CD4-positive, alpha-beta T cell treated with Interleukin-17A for 1 hour (primary cell): ENCODE measurements at places on chromosomes 6 and 20.

GRCh38 chr6:37783025-37783855 lies 36.3 kb upstream of the ZFAND3 start:
- DNase-seq: no peak

- DNase-seq: peak; percentile 24
These were observed 14.9 kb downstream of the SH3BGRL2 start for GRCh38 chr6:79646006-79646405.

DNA sequence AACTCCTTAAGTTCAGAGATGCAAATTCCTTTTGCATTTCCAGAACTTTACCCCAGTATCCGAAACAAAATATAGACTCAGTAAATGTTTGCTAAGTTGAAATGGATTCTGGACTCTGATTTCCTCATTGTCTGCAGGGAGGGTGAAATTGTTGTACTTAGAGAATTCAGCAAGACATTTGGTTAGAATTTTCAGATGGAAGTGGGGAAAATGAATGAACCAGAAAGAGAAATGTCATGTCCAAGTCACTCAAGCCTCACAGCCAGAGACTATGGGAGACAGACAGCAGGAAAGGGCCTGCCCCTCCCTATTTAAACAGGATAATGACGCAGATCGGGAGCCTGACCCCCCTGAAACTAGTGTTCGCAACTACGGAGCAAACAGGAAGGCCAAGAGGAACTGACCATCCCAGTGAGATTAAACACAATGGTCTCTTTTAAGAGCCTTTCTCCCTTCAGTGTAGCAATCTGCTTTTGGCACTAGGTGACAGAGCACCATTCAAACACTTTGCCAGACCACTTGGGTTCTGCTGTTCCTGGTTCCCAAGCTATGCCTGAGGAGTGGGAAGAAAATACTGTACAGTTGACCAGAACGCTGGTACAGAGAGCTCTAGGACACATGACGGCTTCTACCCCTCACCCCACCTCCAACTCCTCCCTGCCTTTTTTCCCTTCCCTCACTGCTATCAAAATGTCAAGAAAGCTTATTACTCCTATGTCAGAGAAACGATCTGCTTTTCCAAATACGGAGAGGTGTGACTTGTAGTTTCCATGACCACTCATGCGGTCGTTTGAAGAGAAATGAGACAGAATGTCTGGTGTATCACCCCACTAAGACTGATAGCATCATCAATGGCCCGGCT lies 13.7 kb downstream of the NEDD9 start:
- DNase-seq: no peak

- DNase-seq: peak; percentile 78
These were observed 6.9 kb upstream of the OSER1 start for GRCh38 chr20:44217342-44218092.

DNA sequence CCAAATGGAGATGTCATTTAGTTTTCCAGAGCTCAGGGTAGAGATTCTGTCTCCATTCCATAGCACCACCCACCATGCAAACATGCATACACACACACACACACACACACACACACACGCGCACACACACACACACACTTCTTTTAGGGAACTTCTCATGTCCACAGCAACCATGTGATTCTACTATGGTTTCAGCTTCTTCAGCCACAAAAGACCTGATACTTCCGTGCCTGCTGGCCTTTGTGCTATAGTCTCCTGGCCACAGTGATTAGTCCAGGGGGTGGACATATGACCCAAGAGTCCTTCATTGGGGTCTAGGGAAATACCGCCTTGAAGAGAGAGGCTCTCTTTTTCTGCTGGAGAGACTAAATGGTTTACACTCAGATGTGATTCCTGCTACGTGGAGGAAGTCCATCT lies 53.5 kb downstream of the CARMIL1 start:
- DNase-seq: no peak

- no peak for DNase-seq
These were observed 46.6 kb downstream of the DUSP22 start for GRCh38 chr6:338815-339262.

DNA sequence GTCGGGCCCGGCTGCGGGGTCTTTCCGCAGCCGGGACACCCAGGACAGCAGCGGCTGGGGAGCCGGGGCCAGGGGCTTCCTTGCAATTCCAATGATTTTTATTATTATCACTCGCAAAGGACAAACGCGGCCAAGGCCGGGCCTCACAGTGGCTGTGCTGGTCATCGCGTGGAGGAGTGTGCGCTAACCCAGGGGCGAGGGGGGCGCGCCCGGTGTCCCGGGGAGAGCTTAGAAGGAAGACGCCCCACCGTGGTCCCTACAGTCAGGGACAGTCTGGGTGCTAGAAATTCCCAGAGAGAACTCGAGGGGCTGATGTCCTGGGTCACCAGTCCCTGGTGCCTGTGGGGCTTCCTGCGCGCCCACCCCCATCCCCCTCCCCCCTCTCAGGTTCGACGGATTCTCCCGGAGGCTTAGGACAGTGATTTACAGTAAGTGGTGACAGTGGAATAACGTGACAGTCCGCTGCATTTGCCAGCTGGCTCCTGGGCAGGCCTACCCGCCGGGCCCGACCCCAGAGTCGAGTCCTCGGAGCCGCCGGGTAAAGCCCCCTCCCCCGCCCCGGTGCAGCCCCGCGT lies 9.5 kb downstream of the FOXC1 start:
- DNase-seq: no peak

DNA sequence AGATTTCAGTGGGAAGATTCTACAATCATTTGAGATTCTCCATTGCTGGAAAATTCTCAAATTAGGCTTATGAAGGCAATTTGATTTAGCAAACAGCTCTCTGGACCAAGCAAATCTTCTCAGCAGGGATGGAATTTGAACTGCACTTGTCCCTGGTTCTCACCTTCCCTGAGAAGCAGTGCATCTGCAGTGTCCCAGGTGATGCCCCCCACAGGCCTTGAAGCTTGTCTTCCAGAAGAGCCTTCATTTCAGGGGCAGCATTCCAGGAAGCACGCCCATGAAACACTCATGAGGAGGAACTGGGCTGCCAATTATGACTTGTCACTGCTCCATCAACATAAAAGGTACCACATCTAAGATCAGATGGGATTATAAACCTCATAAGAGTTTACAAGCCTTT lies 82.8 kb upstream of the HDAC2 start:
- no peak for DNase-seq

- no peak for DNase-seq
These were observed 237.9 kb downstream of the LRFN2 start for GRCh38 chr6:40349123-40349900.

- no peak for DNase-seq
These were observed 269.3 kb downstream of the ARHGAP18 start for GRCh38 chr6:129440691-129441090.

- peak; percentile 1 for DNase-seq
These were observed 174.4 kb upstream of the RIN2 start for GRCh38 chr20:19583532-19584175.

DNA sequence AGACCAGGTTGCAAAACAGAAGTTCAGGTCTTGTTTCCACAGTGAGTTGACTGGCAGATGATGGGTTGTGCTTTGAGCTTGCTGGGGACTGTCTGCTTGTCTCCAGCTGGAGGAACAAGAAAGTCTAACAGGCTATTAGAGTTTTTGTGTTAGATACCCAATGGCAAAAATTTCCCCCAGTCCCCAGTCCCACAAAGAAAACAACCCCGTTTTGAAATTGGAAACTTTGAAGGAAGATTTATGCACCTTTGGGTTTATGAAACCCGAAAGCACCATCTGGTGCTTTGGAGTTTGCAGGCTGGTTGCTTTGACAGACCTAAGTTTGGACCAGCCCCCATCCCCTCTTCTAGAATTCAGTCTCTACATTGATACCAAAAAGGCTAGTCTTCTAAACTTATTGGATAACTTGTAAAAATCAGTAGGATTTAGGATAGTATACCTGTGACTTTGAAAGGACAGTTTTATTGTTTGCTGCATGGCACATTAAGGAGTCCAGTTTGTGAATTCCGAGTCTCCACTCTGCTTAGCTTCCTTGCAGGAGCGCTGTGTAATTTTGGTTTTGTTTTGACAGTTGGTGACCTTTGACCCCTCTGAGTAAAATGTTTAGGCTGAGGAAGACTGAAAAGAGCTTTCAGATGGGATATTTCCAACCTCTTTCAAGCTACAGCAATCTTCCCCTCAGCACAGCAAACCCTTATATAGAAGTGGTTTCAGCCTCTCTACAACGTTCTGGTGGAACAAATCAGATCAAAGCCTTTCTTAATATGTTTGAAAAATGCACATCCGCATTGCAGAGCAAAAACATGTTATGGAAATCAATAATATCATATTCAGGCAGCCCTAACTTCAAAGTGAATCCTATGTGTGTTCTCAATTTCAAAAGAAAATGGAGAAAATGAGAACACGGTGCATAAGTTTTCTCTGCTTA lies 25.5 kb upstream of the PRL start:
- DNase-seq: no peak

DNA sequence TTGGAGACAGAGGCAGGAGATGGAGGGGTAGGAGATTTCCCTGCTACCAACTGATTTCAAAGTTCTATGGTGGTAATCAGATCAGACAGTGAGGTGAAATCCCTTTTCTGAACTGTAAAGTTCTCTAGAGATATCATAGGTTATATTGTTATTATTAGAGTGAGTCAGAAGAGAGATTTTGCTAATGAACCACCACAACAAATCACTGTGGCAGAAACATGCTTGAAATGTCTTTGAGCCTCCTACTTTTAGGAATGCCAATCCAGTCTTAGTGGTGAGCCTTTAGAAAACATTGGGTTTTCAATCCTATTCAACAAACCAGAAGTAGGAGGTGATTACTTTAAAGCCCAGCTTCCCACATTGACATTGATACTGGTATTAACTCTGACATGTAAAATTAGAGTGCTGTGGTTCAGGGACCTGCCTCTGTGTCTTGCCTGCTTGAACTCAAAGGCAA lies 136.7 kb upstream of the CNR1 start:
- no peak for DNase-seq

DNA sequence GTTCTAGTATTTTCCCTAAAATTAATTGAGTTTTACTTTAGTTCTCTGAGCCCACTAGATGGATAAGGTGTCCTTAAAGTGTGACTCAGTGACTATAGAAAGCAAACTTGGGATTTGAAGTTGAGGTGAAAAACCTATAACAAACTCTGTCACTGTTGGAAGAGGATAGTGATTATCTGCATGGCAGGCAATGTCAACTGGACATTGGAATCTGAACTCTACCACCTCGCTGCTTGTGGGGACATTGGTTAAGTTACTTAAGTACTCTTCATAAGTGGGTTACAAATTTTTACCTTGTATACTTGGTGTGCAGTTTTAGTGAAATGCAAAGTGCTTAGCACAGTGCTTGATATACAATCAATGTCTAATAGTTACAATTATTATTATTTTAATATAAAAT lies 87.9 kb upstream of the B3GAT2 start:
- DNase-seq: no peak

GRCh38 chr6:10407674-10408054 lies 7.2 kb downstream of the TFAP2A start:
- DNase-seq: no peak

GRCh38 chr6:87334683-87335082 lies 5.6 kb upstream of the GJB7 start:
- DNase-seq: no peak

GRCh38 chr6:109595998-109596397 lies 95.0 kb downstream of the AK9 start:
- peak; percentile 21 for DNase-seq

DNA sequence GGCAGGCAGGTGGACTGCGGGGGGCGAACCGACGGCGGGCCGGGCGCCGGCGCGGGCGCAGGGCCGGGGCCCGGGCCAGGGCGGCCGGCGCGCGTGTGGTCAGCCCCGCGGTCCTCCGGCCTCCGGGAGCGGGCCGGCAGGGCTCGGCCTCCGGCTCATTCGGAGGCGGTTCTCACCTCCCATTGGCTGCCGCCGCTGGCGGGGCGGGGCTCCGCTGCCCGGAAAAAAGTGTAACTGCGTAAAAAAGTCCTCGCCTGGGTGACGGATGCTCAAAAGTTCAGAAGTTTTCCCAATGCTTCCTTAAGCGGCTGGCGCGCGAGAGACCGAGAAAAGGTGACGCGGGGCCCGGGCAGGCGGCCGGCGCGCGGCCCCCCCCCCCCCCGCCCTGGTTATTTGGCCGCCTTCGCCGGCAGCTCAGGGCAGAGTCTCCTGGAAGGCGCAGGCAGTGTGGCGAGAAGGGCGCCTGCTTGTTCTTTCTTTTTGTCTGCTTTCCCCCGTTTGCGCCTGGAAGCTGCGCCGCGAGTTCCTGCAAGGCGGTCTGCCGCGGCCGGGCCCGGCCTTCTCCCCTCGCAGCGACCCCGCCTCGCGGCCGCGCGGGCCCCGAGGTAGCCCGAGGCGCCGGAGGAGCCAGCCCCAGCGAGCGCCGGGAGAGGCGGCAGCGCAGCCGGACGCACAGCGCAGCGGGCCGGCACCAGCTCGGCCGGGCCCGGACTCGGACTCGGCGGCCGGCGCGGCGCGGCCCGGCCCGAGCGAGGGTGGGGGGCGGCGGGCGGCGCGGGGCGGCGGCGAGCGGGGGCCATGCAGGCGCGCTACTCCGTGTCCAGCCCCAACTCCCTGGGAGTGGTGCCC lies at the start of gene FOXC1:
Gene FOXC1, plus strand, starts transcription at position 268 of the 849 bp plus-strand sequence. Its CDS starts 531 bp downstream, at position 799.
- DNase-seq: no peak

GRCh38 chr6:169746556-169746955 lies 4.8 kb downstream of the DYNLT2 start:
- DNase-seq: no peak

GRCh38 chr6:15511248-15512125 lies 151.3 kb downstream of the DTNBP1 start:
- no peak for DNase-seq

DNA sequence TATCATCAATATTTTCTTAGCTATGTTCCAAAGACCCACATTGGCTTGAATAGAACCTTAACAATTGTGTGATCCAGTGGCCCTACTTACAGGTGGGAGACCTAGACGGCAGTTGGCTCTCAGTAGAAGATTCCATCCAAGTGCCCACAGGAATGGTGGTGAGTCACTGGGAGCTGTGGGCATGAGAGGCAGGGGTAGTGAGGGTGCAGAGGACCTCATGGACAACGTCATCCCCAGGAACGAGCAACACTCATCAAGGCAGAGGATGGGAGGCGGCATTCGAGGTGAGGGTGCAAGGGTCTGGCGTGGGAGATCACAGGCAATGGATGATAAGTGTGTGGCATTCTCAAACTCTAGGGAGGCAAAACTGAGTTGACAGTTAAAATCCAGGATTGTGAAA lies 17.5 kb upstream of the SPO11 start:
- DNase-seq: no peak

DNA sequence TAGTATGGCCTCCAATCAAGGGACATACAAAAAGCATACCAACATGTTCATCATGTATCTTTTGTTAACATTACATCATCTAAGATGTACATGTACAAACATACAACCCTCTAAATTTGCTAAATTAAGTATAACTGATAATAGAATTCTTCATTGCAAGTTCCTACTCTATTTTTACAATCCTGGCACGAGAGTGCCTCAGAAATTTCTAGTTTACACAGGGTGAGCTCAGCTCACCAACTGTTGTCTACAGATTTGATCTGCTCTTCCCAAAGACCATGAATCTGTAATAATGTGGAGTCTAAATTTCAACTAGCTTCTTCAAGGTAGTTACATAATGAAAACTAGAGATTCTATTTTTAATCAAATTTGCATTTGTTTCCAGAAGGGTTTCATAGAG lies 179.7 kb downstream of the HIVEP2 start:
- no peak for DNase-seq
